Globus pallidus (tissue), 1 donor: ENCODE measurements at places on chromosomes 3 and 15.
A peak's percentile ranks its signal among the peaks of the same experiment; 100 is the strongest.

DNA sequence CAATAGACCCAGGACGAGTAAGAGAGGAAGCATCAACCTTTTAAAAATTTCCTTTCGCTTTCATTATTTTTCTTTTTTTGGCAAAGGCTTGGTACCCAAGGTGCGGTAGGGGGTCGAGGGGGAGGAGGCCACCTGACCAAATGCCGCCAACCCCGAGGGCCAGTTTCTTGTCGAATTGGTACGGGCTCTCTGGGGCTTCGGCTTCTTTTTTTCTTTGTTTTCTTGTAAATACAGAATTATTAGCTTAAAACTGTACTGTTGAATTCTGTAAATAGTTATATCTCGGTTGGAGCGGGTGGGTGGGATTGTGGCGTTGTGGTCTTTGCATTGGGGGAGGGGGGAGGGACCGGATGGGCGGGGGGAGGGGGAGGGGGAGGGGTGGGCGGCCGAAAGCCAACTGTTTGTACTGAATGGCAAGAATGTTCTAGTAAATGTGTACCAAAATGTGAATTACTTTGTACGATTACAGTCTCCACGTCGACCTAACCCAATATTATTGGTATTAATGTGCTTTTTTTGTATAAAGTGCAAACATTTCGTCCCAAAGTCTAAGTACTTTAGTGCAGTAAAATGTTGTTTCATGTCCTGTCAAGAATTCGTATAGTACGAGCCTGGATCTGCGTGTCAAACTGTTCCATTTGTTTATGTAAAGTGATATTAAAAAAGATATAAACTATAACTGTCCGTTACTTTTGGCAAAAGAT, 4.7 kb downstream of the ZIC1 start:
- DNase-seq: no peak

GRCh38 chr3:193921465-193921864, 214.5 kb upstream of the HES1 start:
- no peak for DNase-seq

DNA sequence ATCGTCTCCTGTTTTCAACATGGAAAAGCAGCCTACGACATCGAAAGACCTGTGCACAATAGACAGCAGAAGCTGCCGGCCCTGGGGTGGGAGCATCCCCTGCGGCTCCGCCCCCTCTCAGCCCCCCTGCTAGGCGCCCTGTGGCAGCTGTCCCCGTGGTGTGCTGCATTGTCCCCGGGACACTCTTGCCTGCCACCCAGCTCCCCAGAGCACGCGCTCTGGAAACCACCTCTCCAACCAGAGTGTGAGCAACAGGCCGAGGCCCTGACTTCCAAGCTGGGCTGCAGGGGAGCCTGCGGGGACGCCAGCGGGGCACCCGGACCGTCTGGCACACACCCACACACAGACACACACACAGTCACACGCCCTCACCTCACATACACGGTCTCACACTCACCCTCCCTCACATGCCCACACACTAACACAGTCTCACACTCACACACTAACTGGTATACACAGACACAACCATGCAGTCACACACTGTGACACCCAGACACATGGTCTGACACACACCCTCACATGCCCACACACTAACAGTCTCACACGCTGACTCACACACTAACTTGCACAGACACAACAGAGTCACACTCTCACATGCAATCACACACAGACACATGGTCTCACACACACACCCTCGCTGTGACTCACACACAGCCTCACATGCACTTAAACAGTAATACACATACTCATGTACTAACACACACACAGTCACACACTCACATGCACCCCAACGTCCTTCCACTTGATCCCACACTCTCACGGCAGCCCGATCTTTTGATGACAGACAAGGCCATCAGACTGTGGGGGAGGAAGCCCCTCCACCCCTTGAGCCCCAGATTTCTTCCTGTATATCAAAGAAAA, 94.7 kb downstream of the OCA2 start:
- no peak for DNase-seq

DNA sequence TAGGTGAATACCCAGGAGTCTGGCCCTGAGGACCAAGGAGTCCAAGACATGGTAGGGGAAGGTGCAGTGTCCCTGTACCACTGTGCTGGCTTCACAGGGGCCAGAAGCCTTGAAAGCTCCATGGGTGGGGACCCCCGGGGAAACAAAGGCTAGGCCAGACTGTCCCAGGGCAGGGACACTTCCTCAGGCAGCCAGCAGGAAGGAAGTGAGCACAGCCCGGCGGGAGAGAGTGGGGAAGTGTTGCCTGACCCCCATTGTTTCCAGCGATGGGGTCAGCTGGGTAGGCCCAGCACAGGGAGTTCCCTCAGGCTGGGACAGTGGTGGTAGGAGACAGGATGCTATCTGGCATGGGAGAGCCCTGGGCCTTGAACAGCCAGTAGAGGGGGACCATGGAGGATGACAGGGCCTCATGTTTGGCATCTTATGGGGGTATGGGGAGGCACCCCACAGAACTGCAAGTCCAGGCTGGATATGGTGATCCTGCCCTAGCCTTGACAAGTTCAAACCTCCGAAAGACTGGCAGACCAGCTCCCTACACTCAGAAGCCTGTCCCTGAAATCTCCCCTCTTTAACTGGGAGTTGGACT, 1.2 kb upstream of the HYAL2 start:
- DNase-seq: no peak

DNA sequence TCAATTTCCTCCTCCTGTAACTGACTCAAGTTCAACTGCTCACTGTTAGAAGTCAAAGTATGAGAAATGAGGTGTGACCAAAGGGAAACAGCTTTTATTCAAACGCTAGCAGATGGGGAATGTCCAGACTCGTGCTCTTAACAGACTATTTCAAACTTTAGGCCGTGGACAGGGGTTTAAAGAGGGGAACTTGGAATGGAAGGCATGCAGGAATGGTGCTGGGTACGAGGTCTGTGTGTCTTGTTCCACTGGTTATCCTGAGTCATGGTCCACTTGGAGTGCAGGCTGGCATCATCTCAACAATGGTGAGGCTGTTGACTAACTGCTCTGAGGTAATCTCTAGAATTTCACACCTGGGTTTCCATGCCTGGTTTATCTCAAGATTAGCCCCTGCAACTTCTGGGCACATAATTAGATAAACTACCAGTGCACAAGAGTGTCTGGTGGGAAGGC, 22.9 kb upstream of the DNAAF4 start:
- DNase-seq: no peak

GRCh38 chr3:96169111-96169766, 645.2 kb upstream of the EPHA6 start:
- no peak for DNase-seq

- no peak for DNase-seq
Measured at GRCh38 chr15:100439514-100439913, 89.2 kb downstream of the CERS3 start.

GRCh38 chr15:82548700-82549099, 8.4 kb upstream of the RPS17 start:
- DNase-seq: no peak

DNA sequence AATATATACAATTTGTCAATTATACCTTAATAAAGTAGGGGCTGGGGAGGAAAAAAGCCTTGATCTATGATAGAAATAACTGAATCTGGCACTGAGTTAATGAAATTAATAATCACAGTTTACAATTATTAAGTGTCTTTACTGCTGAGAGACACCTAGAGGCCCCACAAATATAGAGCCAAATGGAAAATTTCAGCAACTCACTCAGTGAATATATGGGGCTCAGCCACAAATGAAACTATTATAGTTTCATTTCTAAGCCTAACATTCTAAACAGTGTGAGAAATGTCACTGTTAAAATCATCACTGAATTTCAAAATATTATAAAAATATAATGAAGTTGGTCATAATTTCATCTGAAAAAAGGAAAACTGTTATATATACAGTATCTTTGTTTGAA, 40.3 kb downstream of the GNB4 start:
- DNase-seq: no peak

DNA sequence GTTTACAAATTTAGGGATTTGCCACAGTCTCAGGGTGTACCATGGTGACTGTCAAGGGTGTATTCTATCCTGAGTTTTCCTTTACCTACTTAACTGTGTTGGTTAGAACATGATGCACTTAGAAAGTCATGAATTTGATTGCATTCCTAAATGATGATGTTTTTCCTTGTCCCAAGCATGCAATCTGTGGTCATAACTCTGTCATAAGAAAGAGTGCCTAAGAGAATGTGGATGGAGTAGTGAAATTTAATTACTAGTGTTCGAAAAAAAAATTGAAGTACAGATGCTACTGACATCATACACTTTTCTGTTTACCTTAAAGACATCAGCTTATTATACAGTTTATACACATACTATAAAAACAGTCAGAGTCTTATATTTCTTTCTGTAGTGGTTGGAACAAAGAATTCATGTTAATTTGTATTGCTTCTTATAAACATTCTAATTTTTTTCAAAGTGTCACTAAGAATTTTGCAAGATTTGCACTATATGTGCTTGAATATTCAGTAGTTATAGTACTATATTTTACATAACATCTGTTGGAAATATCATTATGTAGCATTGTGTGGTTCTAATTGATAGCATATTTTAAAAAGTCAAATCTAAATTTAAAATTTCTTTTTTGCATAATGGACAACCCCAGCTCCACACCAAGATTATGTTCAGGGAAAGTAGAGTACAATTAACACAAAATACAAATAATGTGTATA, 231.3 kb upstream of the KCNMB2 start:
- no peak for DNase-seq

DNA sequence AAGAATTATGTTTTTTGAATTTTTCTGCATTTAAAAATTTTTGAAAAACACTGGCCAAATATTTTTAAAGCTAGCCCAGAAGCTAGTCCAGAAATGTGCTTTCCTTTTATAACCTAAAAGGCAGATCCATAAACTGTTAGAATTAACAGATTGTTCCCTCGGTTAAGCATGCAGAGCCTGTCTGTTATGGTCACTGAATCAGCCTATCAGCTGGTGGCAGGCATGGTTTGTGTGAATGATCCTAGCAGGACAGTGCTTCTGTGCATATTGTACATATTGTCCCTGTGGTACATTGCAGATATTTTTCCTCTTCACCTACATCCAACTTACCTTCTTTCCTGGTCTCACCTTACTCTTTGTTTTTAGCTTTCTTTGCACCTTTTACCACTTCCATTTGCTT, 53.3 kb downstream of the RARB start:
- no peak for DNase-seq

- no peak for DNase-seq
Measured at GRCh38 chr15:99411234-99411633, 154.6 kb upstream of the MEF2A start.

GRCh38 chr15:76866716-76867321, 38.3 kb downstream of the SCAPER start:
- DNase-seq: peak; percentile 17

DNA sequence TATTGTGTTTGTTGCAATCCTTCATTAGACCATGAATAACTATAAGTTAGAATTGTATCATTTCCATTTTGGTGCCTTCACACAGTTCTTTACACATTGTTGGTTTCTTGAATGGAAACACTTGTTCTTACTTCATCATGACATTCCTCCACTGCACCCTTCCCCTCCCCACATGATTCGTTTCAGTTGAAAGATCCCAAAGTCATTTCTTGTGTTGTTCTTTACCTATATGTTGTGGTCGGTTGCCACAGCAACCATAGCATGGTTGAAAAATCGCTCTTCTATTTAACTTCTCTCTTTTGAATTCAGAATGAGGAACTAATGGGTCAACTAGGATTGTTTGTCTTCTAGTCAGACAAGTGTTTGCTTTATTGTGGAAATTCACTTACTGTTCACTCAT, 103.3 kb downstream of the IL1RAP start:
- DNase-seq: peak; percentile 7

- DNase-seq: peak; percentile 88
Measured at GRCh38 chr15:90482124-90483011, 47.4 kb upstream of the CRTC3 start.
